Muscle of leg (tissue), 16 donors: ENCODE measurements at places on chromosomes 5 and 9. TPM values are rescaled to one million over a fixed set of nuclear protein-coding genes. Genes with fewer than 3 reads are reported as not detected.
A peak's percentile ranks its signal among the peaks of the same experiment; 100 is the strongest.

Gene PCDH1
- total RNA-seq = 20.3 TPM

Gene SLC34A3
- total RNA-seq = 0.04 TPM

Gene CCDC183
- total RNA-seq = 0.84 TPM

Gene PCDHA4
- total RNA-seq = 0.22 TPM

Gene CRHBP
- total RNA-seq = 1.2 TPM

Gene ANKRD31
- total RNA-seq = 0.27 TPM

Gene IL13
- total RNA-seq = not detected

Gene PRUNE2
- total RNA-seq = 13.2 TPM

Gene CCL21
- 13.5 TPM for total RNA-seq

DNA sequence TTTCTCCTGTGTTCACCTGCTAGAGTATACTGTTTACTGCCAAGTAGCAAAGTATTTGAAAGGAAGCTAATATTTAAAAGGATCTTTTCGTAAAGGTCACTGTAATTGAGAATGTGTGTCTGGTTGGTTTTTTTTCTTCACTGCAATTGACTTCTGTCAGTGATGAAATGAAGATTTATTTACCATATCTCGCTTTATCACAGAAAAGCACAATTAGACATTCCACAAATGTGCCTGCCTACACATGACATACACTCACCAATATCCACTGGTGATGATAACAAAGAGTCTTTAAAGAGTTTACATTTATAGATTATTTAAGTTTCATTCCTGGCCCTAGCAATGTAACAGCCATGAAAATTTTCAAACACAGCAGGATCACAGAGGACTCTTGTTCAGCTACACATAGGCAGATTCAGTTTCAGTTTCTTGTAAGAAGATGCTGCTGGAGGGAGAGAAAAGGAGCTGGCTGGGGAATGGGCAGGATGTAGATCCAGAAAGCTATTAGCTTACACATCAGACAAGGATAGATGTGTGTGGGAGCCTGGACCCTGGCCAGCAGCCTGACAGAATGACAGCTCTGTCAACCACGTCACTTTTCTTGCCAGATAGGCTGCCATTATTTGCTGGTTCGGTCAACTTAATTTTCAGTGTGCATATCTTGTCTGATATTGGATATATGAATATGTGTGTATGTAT, 104.0 kb downstream of the GDNF start:
- H3K4me3 ChIP-seq = no peak overlapping the region
- no peak overlapping the region for H3K27ac ChIP-seq
- H3K36me3 ChIP-seq = no peaks in the 10 kb centered on the region
- DNase-seq = no peak
- H3K27me3 ChIP-seq = no peaks in the 10 kb centered on the region

- DNase-seq = no peak
- no peaks in the 10 kb centered on the region for H3K36me3 ChIP-seq
- H3K4me3 ChIP-seq = no peak overlapping the region
- peaks cover 15% of the 10 kb centered on the region for H3K4me1 ChIP-seq
- H3K27ac ChIP-seq = no peak overlapping the region
Observed at GRCh38 chr5:9930156-9930555, 300.0 kb upstream of the TAS2R1 start.

- peak; percentile 7 for DNase-seq
- no peaks in the 10 kb centered on the region for H3K4me1 ChIP-seq
- H3K4me3 ChIP-seq = no peak overlapping the region
- H3K27ac ChIP-seq = no peak overlapping the region
- H3K36me3 ChIP-seq = no peaks in the 10 kb centered on the region
- H3K27me3 ChIP-seq = no peaks in the 10 kb centered on the region
Observed at GRCh38 chr5:103617913-103618312, 55.3 kb upstream of the NUDT12 start.

DNA sequence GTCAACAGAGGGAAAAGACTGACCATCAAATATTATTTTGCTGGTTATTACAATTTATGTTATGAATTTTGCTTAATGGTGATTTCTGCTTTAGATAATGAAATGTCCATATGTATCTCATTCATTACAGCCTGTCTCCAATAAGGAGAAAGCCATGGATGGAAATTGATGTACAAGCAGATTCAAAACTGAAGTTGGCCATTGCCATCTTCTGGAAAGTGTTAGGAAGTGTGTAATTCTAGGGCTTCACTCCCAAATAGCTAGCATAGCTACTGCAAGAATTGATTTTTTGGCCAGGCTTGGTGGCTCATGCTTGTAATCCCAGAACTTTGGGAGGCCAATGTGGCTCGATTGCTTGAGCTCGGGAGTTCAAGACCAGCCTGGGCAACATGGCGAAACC, 45.8 kb downstream of the DYNC2I2 start:
- no peak overlapping the region for H3K27ac ChIP-seq
- H3K27me3 ChIP-seq = no peaks in the 10 kb centered on the region
- H3K4me1 ChIP-seq = peaks cover 19% of the 10 kb centered on the region
- H3K36me3 ChIP-seq = peaks cover 88% of the 10 kb centered on the region

GRCh38 chr5:52709167-52709925, 78.4 kb upstream of the ITGA1 start:
- no peaks in the 10 kb centered on the region for H3K27me3 ChIP-seq
- peak; percentile 65 for DNase-seq
- peak overlapping the region; percentile 69 for H3K27ac ChIP-seq
- no peak overlapping the region for H3K4me3 ChIP-seq
- no peaks in the 10 kb centered on the region for H3K36me3 ChIP-seq

- no peaks in the 10 kb centered on the region for H3K27me3 ChIP-seq
- H3K36me3 ChIP-seq = no peaks in the 10 kb centered on the region
- H3K4me3 ChIP-seq = no peak overlapping the region
- DNase-seq = peak; percentile 54
- peaks cover 29% of the 10 kb centered on the region for H3K4me1 ChIP-seq
Observed at GRCh38 chr9:16333691-16334090, 536.8 kb downstream of the BNC2 start.

DNA sequence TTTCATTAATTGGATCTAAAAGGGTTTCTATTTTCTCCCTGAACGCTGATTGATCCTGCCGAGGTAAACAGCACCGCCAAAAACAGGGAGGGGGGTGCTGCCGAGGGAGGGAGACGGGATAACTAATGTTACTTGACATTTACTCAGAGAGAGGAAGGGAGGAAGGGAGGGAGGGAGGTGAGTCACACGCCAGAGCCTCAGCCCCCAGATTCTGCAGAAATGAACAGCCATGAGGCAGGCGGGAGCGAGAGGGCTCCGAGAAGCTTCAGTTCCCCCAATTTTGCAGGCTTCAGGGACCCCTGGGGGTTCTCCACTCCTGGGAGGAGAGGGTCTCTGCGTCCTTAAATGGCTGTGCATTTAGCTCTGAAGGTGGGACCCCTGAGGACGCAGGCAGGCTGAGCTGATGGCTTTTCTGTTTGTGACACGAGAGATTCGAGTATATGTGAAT, 59.1 kb upstream of the IER5L start:
- no peak overlapping the region for H3K27ac ChIP-seq
- no peaks in the 10 kb centered on the region for H3K36me3 ChIP-seq
- H3K4me1 ChIP-seq = peaks cover 12% of the 10 kb centered on the region
- H3K4me3 ChIP-seq = no peak overlapping the region
- no peak for DNase-seq

DNA sequence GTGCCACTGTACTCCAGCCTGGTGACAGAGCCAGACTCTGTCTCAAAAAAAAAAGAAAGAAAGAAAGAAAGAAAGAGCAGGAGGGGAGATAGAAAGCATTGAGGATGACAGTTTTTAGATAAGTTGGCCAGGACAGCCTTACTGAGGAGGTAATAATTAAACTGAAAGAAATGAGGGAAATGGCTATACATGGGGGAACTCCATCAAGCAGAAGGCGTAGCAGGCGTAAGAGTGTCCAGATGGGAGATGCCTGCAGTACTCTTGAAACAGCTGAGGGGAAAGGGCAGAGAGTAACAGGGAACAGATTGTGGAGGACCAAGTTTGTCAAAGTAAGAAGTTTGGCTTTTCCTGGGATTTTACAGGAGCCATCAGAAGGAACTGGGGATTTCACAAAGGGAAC, 57.5 kb downstream of the HMGCS1 start:
- H3K36me3 ChIP-seq = no peaks in the 10 kb centered on the region
- H3K27me3 ChIP-seq = no peaks in the 10 kb centered on the region
- H3K4me3 ChIP-seq = no peak overlapping the region
- H3K27ac ChIP-seq = no peak overlapping the region
- no peaks in the 10 kb centered on the region for H3K4me1 ChIP-seq
- DNase-seq = no peak

DNA sequence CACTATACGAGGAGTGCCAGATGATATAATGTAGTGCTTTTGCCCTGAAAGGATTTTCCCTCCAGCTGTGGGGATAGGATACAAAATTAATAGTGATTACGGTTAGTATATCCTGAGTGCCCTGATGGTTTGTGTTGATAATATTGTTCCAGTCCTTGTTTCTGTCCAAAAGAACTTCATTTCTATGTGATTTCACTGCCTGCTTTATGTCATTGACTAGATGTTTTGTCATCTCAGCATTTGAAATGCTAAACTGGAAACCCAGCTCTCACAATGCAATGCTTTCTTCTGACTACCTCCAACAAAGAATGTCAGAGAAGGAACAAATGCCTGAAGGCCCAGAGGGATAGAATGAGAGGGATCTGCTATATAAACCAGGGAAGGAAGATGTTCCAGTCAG, 177.8 kb downstream of the NIPBL start:
- no peak overlapping the region for H3K4me3 ChIP-seq
- no peak overlapping the region for H3K27ac ChIP-seq
- H3K27me3 ChIP-seq = no peaks in the 10 kb centered on the region
- no peak for DNase-seq
- no peaks in the 10 kb centered on the region for H3K4me1 ChIP-seq

GRCh38 chr9:116476935-116477381, 210.1 kb upstream of the TRIM32 start:
- peak; percentile 93 for DNase-seq
- no peaks in the 10 kb centered on the region for H3K27me3 ChIP-seq
- peaks cover 22% of the 10 kb centered on the region for H3K4me1 ChIP-seq
- H3K4me3 ChIP-seq = no peak overlapping the region

GRCh38 chr5:165620394-165620793, 2115.0 kb downstream of the MAT2B start:
- peak; percentile 69 for DNase-seq
- no peaks in the 10 kb centered on the region for H3K36me3 ChIP-seq
- H3K4me1 ChIP-seq = no peaks in the 10 kb centered on the region
- H3K27me3 ChIP-seq = no peaks in the 10 kb centered on the region
- no peak overlapping the region for H3K4me3 ChIP-seq

DNA sequence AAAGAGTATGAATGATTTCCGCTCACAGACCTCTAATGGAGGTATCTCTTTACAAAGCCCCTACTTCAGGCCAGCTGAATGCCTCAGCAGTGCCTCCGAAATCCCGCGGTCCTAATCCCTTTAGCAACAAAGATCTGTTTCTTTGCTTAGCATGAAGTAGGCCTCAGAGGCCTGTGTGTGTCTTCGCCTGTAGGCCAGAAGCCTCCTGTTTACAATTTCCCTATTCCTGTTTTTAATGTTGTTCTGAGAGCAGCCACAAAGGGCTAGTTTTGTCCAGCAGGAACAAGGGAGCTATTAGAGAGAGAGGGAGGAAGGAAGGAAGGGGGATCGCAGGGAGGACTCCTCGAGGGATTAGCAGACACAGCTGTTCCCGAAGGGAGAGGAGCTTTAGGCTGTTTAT, 166.4 kb upstream of the SPRY4 start:
- no peak overlapping the region for H3K4me3 ChIP-seq
- no peaks in the 10 kb centered on the region for H3K36me3 ChIP-seq
- peak; percentile 79 for DNase-seq
- peaks cover 55% of the 10 kb centered on the region for H3K4me1 ChIP-seq
- H3K27ac ChIP-seq = peak overlapping the region; percentile 92
- H3K27me3 ChIP-seq = no peaks in the 10 kb centered on the region

GRCh38 chr9:136212345-136212950, 7.5 kb upstream of the LHX3 start:
- H3K27me3 ChIP-seq = no peaks in the 10 kb centered on the region
- H3K27ac ChIP-seq = no peak overlapping the region
- no peak overlapping the region for H3K4me3 ChIP-seq
- no peak for DNase-seq
- H3K4me1 ChIP-seq = no peaks in the 10 kb centered on the region
- peaks cover 49% of the 10 kb centered on the region for H3K36me3 ChIP-seq

GRCh38 chr5:155050384-155051019, 36.9 kb downstream of the KIF4B start:
- no peak overlapping the region for H3K27ac ChIP-seq
- no peaks in the 10 kb centered on the region for H3K27me3 ChIP-seq
- H3K36me3 ChIP-seq = no peaks in the 10 kb centered on the region
- H3K4me1 ChIP-seq = no peaks in the 10 kb centered on the region

GRCh38 chr5:1515311-1515920, 8.3 kb downstream of the LPCAT1 start:
- H3K4me3 ChIP-seq = no peak overlapping the region
- DNase-seq = no peak
- no peaks in the 10 kb centered on the region for H3K27me3 ChIP-seq
- H3K36me3 ChIP-seq = peaks cover 35% of the 10 kb centered on the region
- H3K27ac ChIP-seq = no peak overlapping the region

DNA sequence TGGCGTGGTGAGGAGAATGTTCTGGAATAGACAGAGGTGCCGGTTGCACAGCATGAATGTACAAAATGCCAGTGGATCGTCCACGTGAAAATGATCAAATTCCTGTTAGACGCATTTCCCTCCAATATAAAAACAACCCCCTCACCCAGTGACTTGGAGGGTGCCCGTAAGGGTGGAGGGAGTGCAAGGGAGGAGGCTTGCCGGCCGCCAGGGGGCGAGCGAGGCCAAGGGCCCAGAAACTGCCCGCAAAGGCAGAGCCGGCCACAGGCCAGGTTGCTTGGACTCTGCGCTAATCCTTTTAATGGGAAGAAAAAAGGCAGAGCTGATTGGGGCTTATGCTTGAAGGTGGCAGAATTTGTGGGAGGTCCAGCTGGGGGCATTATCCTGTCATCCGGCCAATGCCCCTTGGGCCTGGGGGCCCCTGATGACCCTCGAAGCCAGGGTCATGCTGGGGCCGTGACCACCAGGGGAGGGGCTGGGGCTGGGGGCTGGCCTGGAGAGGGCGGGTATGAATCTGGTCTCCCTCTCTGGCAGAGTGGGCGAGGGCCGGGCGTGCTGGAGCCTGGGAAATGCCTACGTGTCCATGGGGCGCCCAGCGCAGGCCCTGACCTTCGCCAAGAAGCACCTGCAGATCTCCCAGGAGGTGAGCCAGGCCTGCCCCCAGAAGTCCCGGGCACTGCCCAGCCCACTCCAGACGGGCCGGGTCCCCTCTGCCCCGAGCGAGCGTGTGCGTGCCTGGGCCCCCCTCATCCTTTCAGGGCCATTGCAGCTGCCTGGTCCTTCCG, 12.0 kb downstream of the GPSM1 start:
- H3K4me1 ChIP-seq = peaks cover 21% of the 10 kb centered on the region
- no peak overlapping the region for H3K27ac ChIP-seq
- no peak for DNase-seq
- no peaks in the 10 kb centered on the region for H3K27me3 ChIP-seq
- no peak overlapping the region for H3K4me3 ChIP-seq

GRCh38 chr5:14545308-14545707, 36.3 kb upstream of the OTULINL start:
- peak; percentile 83 for DNase-seq
- no peaks in the 10 kb centered on the region for H3K27me3 ChIP-seq
- H3K4me3 ChIP-seq = no peak overlapping the region
- H3K27ac ChIP-seq = no peak overlapping the region
- H3K36me3 ChIP-seq = no peaks in the 10 kb centered on the region

DNA sequence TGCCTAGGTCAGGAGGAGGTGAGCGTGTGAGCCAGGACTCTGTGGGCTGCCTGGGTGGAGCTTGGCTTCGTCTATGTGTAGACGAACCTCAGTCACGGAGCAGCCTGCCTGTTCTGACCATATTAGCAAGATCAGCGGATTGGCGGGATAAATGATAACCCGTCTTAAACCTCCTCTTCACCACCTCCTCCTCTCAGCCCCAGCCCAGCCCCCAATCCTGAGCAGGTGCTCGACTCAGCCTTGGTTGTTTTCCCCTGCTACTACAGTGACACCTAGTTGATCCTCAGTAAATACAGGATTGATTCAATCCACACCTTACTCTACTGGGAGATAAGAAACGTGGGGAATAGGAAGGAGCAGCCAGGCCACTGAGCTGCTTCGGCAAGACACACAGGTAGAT, 286.1 kb downstream of the IRX2 start:
- H3K27ac ChIP-seq = no peak overlapping the region
- H3K4me3 ChIP-seq = no peak overlapping the region
- DNase-seq = no peak
